Liver (tissue), 10 donors: ENCODE measurements at places on chromosomes 5 and 9. TPM values are rescaled to one million over a fixed set of nuclear protein-coding genes. Genes with fewer than 3 reads are reported as not detected.

Gene LAMC3
- 5.9 TPM for total RNA-seq

Gene SHC3
- 0.05 TPM for total RNA-seq

Gene SLC36A2
- not detected for total RNA-seq

Gene NRARP
- total RNA-seq = 0.93 TPM

Gene FBLL1
- 0.17 TPM for total RNA-seq

Gene ASPN
- total RNA-seq = 11.4 TPM

Gene GPR151
- total RNA-seq = not detected

Gene GDNF
- total RNA-seq = not detected

DNA sequence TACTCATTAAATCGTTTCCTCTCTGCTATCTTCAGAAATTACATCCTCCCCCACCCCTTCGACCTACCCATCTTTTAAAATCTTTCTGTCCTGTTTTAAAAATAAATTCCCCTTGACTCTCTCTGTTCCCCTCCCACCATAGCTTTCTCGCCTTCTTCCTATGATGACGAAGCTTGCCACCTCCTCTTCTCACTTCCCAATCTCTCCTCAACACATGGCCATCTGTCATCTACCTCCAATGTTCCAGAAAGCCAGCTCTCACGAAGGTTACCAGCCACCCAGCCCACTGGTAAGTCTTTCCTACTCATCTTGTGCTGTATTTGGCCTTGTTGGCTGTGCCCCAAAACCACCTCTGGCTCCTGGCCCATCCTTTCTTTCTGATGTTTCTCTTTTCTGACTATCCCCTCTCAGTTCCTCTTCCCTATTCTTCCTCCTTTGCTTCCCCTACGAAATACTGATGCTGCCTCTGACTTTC lies 346.3 kb downstream of the ENC1 start:
- no peak for DNase-seq

GRCh38 chr5:169350759-169351240 lies 49.9 kb upstream of the SLIT3 start:
- DNase-seq = no peak

GRCh38 chr5:100550531-100551051 lies 15.4 kb downstream of the FAM174A start:
- no peak for DNase-seq

DNA sequence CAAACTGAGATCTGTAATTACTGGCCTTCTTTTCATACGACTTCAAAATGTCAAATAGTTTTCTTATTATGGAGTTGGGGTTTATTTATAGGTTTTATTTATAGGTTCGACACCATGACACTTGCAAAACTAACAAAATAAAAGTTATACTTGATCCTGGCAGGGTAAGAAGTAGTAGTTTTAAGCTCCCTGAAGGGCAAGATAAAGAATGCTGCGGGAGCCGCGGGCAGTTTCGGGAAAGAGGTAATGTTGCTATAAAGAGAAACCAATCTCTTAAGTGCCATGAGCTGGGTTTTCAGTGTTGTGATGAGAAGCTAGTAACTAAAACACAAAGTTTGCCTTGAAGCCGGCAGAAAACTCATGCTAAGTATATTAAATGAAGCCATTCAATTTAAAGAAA lies 24.8 kb downstream of the PTPN3 start:
- no peak for DNase-seq

- DNase-seq = no peak
Measured at GRCh38 chr9:23497137-23497504, 328.9 kb downstream of the ELAVL2 start.

GRCh38 chr9:18485714-18486113 lies 11.8 kb downstream of the ADAMTSL1 start:
- no peak for DNase-seq

GRCh38 chr5:68325065-68325580 lies 109.6 kb downstream of the PIK3R1 start:
- no peak for DNase-seq

- no peak for DNase-seq
Measured at GRCh38 chr9:126000731-126001580, 253.8 kb downstream of the PBX3 start.

GRCh38 chr9:119429302-119429701 lies 60.1 kb upstream of the BRINP1 start:
- no peak for DNase-seq

DNA sequence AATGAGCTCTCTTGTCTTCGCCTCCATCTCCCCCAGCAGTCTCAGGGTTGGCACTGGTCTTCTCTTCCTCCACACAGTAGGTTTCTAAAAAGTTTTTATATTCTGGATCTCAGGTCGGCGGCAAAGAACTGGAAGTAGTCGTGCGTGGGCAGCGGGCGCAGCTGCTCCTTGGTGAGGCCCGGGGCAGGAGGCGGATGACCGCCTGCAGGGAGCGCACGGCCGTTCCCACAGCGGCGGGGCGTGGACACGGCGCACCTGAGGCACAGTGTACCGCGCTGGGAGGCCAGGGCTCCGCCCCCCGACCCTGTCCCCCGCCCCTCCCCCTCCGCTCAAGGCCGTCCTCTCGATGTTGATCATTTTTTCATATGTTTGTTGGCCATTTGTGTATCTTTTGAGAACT lies 92.4 kb downstream of the STX17 start:
- DNase-seq = no peak

DNA sequence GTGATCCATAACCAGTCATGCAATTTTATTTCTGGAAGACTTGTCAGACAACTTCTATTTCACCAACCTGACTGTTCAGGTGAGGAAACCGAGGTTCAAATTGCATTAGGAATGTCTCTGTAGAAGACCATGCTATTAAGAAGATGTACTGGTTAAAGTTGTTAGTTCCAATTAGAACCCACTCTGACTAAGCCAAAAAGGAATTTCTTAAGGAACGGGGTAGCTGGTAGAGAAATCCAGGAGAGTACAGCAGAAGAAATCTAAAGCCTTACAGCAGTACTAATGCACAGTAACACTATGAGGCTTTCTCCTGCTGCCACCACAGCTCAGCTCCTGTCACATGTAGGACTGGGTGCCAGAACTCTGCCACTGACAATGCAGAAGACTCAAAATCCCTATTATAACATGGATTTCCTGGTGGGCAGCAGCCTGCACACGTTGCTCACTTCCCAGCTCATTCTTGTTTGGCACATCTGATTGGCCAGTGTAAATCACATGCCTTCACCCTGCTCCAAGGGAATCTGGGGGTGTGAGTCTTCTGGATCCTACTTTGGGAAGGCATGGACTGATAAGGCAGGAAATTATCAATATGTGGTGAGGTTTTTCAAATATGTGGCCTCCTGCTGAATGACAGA lies 37.1 kb downstream of the CAST start:
- DNase-seq = no peak

- DNase-seq = no peak
Measured at GRCh38 chr9:81716409-81716808, 27.1 kb upstream of the TLE1 start.

- DNase-seq = no peak
Measured at GRCh38 chr9:105126226-105126625, 118.2 kb upstream of the SLC44A1 start.

DNA sequence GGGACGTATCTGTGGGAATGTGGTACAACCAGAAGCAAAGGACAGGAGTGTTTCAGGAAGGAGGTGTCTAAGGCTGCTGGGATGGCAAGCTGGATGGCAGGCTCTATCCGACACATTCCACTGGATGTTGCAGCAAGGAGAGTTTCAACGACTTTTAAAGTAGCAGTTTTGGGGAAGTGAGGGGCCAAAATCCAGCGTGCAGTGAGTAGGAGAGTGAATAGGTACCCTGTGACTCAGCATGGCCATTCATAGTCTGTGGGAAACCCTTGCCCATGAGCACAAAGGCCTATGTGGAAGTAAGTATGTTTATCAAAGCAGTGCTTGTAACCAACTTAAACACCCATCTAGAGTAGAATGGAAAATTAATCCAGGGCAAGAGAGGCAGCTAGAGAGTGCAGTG lies 664.7 kb downstream of the ACTL7B start:
- no peak for DNase-seq

GRCh38 chr5:75048457-75048953 lies 3.9 kb downstream of the GCNT4 start:
- DNase-seq = no peak

GRCh38 chr9:134195558-134195957 lies 31.2 kb upstream of the RNU6ATAC start:
- DNase-seq = no peak

DNA sequence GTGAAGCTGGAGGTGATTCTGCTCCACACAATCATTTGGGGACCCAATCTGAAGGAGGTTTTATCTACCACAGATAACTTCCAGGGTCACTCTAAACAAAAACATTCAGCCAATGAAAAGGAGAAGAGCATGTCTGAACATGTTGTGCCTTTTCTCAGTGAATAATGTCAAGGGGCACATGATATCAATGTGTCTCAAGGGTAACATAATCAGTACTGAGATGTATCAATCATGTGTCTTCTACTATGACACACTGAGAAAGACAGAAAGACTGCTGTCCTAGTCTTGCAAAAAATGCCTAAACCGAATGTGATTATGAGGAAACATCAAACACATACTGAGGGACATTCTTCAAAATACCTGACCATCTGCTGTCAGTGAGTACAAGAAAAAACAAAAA lies 25.4 kb upstream of the RASA1 start:
- DNase-seq = no peak

- no peak for DNase-seq
Measured at GRCh38 chr9:32344551-32345182, 39.8 kb upstream of the ACO1 start.

DNA sequence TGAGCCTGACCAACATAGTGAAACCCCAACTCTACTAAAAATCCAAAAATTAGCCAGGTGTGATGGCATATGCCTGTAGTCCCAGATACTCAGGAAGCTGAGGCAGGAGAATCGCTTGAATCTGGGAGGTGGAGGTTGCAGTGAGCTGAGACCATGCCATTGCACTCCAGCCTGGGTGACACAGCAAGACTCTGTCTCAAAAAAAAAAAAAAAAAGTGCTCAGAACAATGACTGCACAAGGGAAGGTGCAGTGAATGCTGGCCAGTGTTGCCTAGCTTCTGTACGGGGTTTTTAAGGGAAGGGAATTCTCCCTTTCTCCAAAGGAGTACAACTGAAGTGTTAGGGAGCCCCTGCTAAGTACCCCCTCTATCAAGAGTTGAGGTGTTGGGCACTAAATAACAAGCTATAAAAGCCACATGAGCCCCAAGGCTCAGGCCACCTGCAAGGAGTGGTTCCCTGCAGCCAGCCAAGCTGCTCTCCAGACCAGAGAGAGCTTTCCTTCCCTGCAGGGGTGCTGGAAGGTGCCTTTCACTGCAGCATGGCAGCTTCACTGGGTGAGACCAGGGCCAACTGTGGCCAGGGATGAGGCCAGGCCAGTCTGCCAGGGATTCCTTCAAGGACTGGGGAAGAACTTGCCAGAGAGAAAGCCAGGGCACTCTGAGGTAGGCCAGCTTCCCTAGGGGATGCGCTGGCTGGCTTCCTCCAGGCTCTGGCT lies 14.8 kb downstream of the GADD45G start:
- DNase-seq = no peak

GRCh38 chr9:119368681-119369581 lies at the start of gene BRINP1:
TSS of gene BRINP1 (minus strand) at chr9:119369435. CDS start at chr9:119313355, 56,080 bp downstream.
- no peak for DNase-seq

DNA sequence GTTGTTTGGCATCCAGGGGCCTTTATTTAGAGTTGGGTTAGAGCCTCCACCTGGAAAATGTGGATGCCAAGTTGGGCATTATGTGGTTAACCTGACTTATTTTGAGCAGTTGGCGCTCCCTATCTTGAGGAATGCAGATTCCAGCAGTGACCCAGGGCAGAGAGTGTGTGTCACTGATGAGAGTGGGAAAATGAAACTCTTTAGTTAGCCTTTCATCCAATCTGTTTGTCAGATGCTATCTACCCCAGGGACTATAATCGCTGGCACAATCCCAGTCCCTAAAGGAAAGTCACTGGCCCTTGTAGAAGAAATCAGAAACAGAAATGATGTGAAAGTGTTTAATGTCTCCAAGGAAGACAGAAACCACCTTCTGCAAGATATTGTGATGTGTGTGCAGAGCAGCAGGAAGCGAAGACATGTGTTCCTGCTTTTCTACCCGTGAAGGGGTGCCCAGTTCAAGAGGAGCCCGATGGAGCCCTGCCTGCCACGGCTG lies 10.2 kb upstream of the STING1 start:
- no peak for DNase-seq

DNA sequence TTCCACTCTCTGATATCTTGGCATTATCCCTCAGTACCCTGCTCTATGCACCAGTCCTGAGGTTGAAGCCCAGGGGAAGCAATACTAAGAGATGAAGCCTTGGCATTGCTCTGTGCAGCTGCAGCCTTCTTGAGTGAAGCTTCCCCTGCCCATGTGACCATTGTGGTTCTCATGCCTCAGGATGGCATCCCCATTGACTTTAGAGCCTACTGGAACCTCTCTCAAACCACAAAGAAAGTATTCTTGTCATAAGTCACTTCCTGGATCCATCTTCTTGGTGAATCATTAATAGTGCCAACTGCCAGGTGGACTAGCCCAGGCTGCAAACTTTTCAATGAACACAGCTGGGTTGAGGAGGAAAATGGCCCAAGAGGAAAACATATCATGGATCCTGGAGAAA lies 283.9 kb upstream of the RFX3 start:
- DNase-seq = no peak

- DNase-seq = no peak
Measured at GRCh38 chr5:2754581-2755075, 3.2 kb upstream of the IRX2 start.

- no peak for DNase-seq
Measured at GRCh38 chr5:67118050-67118620, 78.5 kb downstream of the CD180 start.

- no peak for DNase-seq
Measured at GRCh38 chr9:77454663-77455062, 193.5 kb downstream of the GNA14 start.

DNA sequence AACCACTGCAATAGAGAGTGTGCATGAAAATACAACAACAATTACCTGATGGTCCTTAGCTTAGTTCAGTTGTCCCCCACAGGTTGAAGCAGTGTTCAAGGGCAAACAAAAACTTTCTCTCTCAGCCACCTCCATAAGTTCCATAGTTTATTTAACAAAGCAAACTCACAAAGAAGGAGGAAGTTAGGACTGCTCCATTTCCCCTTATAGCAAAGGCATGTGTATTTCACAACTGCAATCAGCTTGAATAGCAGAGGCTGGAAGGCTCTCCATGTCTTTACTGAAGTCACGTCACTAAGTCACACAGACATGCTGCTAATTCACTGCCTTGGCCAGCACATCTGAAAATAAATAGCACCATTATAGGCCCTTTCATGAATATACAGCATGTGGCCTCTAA lies 43.3 kb downstream of the DOCK8 start:
- DNase-seq = no peak
